ENCODE measurements at places on chromosomes 7 and 10.

- no peak for DNase-seq
Measured at GRCh38 chr7:55931421-55932151, 20.1 kb upstream of the MRPS17 start.

DNA sequence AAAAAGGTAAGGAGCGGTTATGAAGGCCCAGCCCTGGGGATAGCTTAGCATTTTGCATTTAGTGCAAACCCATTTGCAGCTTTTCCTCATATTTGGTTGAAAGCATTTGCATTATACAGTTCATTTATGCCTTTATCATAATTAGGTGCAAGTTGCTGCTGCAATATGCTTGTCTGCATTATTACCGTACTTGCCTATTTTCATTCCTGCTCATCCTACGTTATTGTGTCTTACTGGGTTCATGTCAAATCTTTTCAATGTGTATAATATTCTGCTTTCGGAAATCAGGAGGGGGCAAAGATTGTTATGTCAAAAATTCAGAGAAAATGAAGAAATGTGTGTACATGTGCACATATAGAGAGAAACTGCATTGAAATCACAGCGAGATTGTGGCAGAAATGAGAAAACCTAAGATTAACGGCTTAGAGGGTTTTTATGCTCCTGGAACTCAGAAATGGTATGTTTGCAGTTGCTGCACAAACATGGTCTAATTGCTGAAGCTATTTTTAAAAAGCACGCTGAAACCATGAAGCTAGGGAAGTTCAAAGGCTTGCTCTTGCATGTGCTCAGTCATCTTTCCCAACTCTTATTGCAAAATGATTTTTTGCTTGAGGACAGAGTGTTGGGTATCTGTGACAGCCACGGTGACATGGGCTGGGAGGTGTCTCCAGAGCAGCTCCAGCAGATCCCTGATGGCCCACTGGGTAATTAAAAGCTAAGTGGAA, 613.2 kb downstream of the SDK1 start:
- DNase-seq = no peak

DNA sequence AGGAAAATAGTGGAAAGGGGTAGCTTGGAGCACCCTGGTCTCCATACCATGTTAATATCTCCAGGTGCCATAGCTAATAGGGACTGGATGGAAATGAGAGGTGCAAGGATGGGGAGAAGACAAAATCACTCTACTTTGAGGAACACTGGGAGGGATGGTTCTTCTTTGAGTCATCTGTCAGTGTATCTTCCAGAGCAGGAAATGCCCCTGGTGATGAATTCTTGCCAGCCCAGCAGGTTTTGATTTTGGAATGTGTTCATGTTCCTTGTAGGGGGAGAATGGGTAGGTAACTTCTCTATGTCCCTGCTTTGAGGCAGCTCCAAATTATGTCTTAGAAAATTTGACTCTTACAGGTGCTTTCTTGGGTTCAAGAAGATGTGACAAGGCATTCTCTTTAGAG, 177.0 kb upstream of the GLI3 start:
- DNase-seq = no peak

DNA sequence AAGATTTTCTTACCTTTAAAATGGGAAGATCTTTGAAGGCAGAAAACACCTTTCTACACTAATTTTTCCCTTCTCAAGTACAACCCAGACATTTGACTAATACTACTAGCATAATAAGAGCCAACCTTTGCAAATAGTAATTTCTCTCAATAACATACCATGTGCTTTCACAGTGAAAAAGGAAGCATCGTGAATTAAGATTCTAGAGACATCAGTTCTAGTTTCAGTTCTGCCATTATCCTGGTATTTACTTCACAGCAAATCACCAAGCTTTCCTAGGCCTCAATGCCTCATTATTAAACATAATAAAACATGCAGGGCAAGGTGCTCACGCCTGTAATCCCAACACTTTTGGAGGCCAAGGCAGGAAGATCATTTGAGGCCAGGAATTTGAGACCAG, 24.9 kb downstream of the GSAP start:
- DNase-seq = no peak

DNA sequence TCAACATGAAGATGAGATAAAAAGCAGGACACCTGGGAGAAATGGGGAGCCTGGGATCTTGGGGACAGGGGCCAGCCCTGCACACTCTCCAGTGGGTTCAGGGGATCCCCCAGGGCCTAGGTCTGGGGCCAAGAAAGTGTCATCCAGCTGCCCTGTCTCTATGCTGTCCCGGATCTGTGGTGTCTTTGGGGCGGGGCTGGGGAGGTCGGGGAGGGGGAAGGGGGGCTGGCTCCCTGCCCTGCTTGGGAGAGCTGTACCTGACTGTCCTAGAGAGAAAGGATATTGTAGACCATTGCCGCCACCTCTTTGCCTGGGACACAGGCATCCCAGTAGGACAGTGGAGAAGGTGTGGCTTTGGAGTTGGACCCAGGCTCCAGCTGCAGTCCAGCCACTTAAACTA, 7.0 kb upstream of the SPACDR start:
- no peak for DNase-seq

DNA sequence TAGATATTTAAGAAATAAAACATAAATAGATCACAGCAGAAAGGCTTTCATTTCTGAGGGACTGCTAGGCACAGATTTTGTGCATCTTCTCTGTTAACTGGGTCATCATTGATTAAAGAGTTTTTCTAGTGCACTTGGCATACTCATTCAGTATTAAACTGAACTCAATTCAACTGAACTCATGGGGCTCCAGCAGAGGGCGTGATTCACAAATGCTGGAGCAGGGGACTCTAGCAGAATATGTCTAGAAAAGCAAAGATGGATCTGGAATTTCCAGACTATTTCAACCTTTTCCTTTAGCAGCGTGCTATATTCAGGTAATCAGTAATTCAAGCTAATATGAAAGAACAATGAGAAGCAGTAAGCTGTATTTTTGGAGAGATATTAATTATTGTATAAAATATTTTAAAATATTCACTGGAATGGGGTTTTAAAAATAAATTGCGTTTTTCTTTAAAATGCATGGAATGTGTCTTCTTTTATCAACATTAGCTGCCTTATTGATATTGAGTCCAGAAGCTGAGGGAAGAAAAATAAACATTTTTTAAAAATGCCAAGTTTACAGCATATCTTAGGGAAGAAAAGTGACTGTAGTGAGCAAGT, 296.8 kb upstream of the CACNA2D1 start:
- DNase-seq = no peak

GRCh38 chr7:143210541-143210940, 11.3 kb upstream of the TAS2R40 start:
- DNase-seq = no peak

DNA sequence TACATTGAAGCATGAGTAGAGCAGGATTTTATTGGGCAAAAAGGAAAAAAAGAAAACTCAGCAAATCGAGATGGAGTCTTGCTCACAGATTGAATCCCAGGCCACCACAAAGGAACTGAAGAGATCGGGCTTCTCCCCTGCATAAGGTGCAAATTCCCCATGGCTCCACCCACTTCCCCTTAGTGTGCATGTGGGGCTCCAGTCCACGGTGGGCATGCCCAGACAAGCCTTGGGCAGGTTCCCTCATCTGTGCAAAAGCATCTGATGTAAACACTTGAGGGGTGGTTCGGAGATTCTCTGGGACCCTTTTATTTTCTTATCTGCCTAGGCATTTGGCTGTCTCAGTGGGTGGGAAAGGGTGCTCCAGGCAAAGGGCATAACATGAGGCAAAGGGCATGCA, 150.7 kb downstream of the CFTR start:
- DNase-seq = no peak

DNA sequence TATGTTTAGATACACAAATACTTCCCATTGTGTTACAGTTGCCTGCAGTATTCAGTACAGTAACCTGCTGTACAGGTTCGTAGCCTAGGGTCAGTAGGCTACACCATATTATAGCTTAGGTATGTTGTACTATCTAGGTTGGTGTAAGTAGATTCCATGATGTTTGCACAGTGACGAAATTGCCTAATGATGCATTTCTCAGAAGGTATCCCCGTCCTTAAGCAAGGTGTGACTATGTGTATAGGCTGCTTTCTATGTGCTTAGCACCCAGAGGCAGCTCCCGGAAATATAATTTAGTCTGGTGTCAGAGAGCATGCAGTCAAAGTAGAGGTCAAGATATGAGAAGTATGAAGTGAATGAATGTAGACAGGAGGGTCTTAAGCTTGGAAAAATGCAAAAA, 9.8 kb downstream of the MAPK8 start:
- DNase-seq = no peak

DNA sequence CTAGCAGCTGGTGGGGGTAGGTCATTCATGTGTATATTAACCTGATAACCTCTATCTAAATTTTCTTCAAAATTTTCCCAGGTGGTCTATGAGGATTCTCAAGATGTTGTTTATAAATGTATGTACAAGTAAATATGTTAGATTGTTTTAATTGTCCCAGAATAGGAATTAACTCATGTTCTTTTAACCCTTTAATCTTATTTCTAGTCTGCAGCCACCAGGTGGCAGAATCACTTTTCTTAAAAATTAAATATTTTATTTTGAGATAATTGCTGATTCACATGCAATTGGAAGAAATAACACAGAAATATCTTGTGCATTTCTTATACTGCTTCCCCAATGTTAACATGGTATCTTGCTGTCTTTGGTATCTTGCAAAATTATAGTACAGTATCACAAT, 589.5 kb downstream of the ARL4A start:
- no peak for DNase-seq

- DNase-seq = no peak
Measured at GRCh38 chr7:134480730-134481129, 21.8 kb upstream of the AKR1B1 start.

GRCh38 chr7:42240416-42240815, 3.4 kb upstream of the GLI3 start:
- DNase-seq = no peak

- no peak for DNase-seq
Measured at GRCh38 chr10:89426230-89426868, 12.0 kb downstream of the IFIT5 start.

GRCh38 chr7:140261522-140261921, 84.7 kb upstream of the KDM7A start:
- no peak for DNase-seq

- peak; percentile 70 for DNase-seq
Measured at GRCh38 chr7:149147072-149147751, at the start of gene ZNF398. TSS of gene ZNF398 (plus strand) at chr7:149147453. CDS start at chr7:149147743, 290 bp downstream.

GRCh38 chr10:125149680-125150047, 10.7 kb downstream of the CTBP2 start:
- DNase-seq = no peak

DNA sequence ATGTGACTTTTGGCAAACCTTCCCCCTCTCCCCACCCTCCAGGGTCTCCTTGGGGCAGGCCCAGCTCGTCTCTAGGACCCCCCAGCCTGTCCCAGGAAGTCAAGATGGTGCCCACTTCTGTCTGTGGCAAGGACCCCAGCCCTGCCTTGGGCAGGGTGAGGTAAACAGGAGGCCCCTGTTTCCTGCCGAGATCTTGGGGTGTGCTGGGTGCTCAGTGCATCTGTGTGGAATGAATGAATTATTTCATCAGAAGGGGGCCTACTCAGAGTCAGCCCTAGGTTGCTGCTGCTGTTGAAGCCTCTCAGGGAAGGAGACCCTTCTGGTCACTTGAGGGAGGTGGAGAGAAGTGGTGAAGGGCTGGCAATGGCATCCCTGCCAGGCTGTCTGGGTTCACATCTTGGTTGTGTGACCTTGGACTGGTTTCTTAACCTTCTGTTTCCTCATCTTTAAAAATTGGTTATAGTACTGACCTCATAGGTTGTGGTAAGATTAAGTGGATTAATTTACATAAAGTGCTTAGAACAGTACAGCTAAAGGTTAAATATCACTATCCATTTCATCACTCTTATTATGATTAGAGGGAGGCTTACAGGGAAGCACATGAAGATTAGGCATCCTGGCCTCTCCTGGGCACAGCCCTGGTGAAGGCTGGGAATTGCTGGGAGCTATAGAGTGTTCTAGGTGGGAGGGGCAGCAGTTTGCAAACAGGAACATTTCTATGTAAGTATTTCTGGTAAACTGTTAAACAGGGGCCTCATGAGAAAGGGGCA, 67.7 kb downstream of the ZMIZ1 start:
- no peak for DNase-seq

GRCh38 chr7:112286250-112287086, 80.0 kb downstream of the ZNF277 start:
- no peak for DNase-seq

GRCh38 chr10:59234194-59234593, 57.8 kb downstream of the PHYHIPL start:
- no peak for DNase-seq

DNA sequence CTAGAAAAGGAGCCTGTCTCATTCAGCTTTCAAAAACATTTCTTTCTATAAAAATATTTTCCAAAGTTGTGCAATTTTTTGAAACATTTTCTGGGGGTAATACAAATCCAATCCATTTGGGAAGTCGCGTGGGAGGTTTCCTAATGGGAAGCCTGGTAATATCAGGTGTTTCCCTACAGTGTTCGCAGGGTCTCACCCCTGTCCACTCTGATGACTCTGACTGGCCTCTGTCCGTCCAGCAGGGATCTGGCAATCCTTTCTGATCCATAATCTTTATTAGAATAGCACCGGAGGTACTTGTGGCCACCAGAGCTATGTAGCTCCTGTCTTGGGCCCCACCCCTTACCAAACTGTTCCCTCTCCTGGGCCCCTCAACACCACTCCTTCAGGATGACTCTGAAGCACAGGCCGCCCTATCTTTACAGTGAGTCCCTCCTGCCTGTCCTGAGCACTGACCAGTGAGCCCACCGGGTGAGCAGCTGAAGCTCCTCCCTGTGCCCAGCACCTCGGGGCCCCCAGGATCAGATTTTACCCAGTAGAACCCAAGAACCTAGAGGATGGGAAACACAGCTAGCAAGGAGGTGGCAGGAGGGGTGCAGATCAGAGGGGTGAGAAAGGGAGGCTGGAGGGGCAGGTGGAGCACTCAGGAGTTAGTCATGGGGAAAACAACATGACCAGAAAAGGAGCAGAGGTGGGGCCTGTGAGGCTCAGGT, 84.8 kb downstream of the PTPRE start:
- no peak for DNase-seq

DNA sequence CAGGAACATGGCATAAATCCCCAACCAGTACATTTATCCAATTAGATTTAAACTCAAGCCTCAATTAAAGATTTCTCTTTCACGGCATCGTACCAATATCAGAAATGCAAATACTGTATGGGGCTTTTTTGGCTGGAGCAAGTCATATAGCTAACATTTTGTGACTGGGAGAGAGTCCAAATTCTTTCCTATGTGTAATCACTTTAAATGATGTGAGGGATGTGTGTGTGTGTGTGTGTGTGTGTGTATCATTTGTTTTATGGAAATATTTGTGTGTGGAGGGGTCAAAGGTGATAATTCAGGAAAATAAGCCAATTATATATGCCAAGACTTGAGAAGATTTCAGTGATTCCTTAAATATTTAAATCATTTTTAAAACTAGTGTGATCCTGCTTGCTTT, 196.6 kb downstream of the TRIL start:
- DNase-seq = no peak

GRCh38 chr7:94970085-94970576, 62.7 kb downstream of the PPP1R9A start:
- DNase-seq = no peak

DNA sequence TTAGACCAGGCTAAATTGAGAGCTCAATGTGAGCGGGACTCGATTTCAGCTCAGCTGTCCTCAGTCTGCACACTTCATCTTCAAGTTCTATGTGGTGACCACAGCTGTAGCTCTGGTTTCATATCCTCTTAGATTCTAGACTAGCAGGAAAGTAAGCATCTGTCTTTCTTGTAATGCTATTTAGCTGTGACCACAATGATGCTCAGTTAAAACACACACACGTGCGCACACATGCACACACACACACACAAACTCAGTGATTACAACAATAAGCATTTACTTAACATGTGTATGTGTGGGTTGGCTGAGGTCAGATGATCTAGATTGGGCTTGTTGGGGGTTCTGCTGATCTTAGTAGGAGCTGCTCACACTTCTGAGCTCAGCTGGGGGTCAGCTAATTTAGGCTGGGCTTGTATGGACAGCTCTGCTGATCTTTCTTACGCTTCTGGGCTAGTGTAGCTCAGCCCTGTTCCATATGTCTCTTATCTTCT, 82.5 kb downstream of the ZNF365 start:
- no peak for DNase-seq
